ENCODE measurements at places on chromosomes 4 and X. TPM values are rescaled to one million over a fixed set of nuclear protein-coding genes. Genes with fewer than 3 reads are reported as not detected.
A peak's percentile ranks its signal among the peaks of the same experiment; 100 is the strongest.

Gene PRR32
- not detected for total RNA-seq

GRCh38 chrX:110951472-110952269 is 144.3 kb upstream of the PAK3 start:
- H3K4me3 ChIP-seq = no peak overlapping the region
- H3K4me1 ChIP-seq = no peaks in the 10 kb centered on the region
- DNase-seq = no peak
- H3K36me3 ChIP-seq = no peaks in the 10 kb centered on the region

DNA sequence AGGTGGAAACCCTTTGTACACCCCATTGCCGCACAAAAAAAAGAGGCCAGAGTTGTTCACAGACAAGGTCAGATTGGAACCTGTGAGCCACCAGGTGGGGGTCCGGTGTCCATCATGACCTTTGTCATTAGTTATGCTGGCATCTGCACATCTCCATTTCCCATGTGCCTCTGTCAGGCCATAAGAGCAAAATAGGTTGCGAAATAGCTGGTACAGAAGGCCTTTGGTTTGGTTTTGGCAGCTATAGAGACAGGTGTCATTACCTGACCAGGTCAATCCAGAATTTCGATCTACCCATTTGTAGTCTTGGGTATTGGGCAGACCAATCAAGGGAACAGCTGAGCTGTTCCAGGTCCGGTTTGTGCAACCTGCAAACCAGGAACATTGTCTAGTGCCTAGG is 6.6 kb downstream of the ERVMER34-1 start:
- peaks cover 16% of the 10 kb centered on the region for H3K27me3 ChIP-seq
- H3K36me3 ChIP-seq = no peaks in the 10 kb centered on the region
- H3K4me1 ChIP-seq = no peaks in the 10 kb centered on the region
- H3K27ac ChIP-seq = no peak overlapping the region
- DNase-seq = no peak
- no peak overlapping the region for H3K4me3 ChIP-seq

DNA sequence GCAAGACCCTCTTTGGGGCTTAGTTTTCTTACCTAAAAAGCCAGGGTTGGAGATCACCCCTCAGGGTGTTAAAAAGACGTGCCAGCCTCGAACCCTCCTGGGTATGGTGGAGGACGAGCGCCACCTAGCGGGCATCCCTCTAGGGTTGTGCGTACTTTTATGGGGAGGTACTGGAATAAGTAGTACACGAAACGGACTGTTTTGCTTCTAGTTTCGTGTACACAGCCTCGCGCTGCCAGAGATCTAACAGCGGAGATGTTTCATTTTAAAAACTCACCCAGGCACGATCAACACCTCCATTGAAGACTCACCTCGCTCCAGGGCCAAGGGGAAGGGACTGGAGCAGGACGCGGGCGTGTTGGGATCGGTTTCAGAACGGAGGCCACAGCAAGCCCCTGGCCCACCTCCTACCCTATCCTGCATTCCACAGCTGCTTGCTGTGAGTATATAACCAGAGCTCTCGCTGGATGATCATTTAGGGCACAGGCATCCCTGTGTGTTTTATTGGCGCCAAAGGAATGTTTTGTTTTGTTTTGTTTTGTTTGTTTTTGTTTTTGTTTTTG is 4.8 kb upstream of the NKX3-2 start:
- H3K27me3 ChIP-seq = peaks cover 74% of the 10 kb centered on the region
- H3K27ac ChIP-seq = no peak overlapping the region

DNA sequence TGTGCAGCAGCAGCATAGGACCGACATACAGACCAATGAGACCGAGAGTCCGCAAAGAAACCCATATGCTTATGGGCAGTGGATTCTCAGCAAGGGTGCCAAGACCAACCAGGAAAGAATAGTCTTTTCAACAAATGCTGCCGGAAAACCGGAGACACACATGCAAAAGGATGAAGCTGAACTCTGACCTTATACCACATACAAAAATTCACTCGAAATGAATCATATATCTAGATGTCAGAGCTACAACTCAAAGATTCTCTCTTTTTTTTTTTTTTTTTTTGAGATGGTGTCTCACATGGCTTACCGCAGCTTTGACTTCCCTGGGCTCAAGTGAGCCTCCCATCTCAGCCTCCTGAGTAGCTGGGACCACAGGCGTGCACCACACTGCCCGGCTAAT is 16.0 kb upstream of the MXD4 start:
- H3K4me1 ChIP-seq = peaks cover 26% of the 10 kb centered on the region
- no peaks in the 10 kb centered on the region for H3K36me3 ChIP-seq
- no peak overlapping the region for H3K4me3 ChIP-seq
- no peaks in the 10 kb centered on the region for H3K27me3 ChIP-seq

Gene DOCK11
- 110 TPM for total RNA-seq

DNA sequence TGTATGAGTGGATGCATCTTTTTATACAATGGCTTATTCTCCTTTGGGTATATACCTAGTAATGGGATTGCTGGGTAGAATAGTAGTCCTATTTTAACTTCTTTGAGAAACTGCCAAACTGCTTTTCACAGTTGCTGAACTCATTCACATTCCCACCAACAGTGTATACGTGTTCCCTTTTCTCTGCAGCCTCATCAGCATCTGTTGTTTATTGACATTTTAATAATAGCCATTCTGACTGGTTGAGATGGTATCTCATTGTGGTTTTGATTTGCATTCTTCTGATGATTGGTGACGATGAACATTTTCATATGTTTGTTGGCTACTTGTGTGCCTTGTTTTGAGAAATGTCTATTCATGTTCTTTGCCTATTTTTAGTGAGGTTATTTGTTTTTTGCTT is 687.0 kb upstream of the EPHA5 start:
- no peaks in the 10 kb centered on the region for H3K4me1 ChIP-seq
- DNase-seq = no peak

Gene SPANXA2
- total RNA-seq = not detected

Gene TMEM128
- 20.9 TPM for total RNA-seq

Gene UGT8
- total RNA-seq = 0.60 TPM

Gene JADE3
- total RNA-seq = 0.26 TPM

GRCh38 chr4:3487861-3488260 is 24.8 kb downstream of the DOK7 start:
- no peaks in the 10 kb centered on the region for H3K36me3 ChIP-seq
- H3K27me3 ChIP-seq = peaks cover 43% of the 10 kb centered on the region
- no peak overlapping the region for H3K27ac ChIP-seq

DNA sequence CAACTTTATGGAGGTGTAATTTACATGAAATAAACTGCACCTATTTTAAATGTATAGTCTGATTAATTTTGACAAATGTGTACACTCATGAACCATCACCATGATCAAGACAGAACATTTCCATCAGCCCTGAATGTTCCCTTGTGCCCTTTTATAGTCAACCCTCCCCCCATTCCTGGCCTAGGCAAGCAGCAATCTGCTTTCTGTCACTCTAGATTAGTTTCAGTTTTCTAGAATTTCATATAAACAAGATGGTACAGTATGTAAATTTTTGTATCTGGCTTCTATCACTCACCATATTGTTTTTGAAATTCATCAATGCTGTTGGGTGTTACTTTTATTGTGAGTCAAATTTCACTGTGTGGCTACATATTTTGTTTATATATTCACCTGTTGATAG is 234.2 kb upstream of the RPS6KA3 start:
- H3K27ac ChIP-seq = no peak overlapping the region
- peaks cover 11% of the 10 kb centered on the region for H3K4me1 ChIP-seq
- no peaks in the 10 kb centered on the region for H3K36me3 ChIP-seq
- H3K4me3 ChIP-seq = no peak overlapping the region

- no peak overlapping the region for H3K4me3 ChIP-seq
- H3K36me3 ChIP-seq = no peaks in the 10 kb centered on the region
- no peak for DNase-seq
- H3K4me1 ChIP-seq = no peaks in the 10 kb centered on the region
- H3K27ac ChIP-seq = no peak overlapping the region
These were observed 12.7 kb downstream of the DRP2 start for GRCh38 chrX:101232316-101232715.

GRCh38 chr4:3368841-3369760 is 72.7 kb upstream of the HGFAC start:
- H3K27me3 ChIP-seq = peaks cover 7% of the 10 kb centered on the region
- H3K4me3 ChIP-seq = peak overlapping the region; percentile 84
- H3K36me3 ChIP-seq = no peaks in the 10 kb centered on the region

Gene SLC10A6
- 0.25 TPM for total RNA-seq

DNA sequence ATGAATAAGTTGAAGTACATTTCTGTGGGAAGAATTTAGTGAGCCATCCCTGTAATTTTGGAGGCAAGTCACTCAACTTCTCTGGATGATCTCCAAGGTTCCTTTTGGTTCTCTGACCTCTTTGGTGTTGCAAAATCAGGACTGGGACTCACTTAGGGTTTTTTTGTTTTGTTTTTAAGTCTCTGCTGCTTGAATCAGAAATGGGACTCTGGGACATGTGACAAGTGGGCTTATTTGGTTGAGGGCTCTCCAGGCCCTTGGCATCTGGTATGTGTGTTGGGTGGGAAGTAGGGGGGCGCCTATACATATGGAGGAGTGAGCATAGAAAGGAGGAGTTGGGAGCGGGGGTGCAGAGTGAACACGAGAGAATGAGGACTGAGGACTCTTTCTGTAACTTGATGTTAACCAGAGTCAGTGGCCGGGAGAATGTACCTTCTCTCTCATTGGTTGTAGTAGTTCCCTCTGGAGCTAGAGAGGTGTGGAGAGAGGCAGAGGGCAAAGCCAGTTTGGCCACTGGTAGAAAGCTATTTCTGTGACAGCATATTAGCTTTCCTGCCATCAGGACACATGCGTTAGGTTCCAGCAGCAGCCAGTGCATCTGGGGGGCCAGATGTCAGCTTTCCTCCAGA is 1.9 kb downstream of the ARHGAP10 start:
- peaks cover 14% of the 10 kb centered on the region for H3K4me1 ChIP-seq
- no peaks in the 10 kb centered on the region for H3K36me3 ChIP-seq
- H3K27me3 ChIP-seq = peaks cover 11% of the 10 kb centered on the region
- H3K27ac ChIP-seq = no peak overlapping the region

- no peak overlapping the region for H3K27ac ChIP-seq
- no peaks in the 10 kb centered on the region for H3K4me1 ChIP-seq
- no peak for DNase-seq
These were observed 129.8 kb downstream of the MXRA5 start for GRCh38 chrX:3216581-3217180.

GRCh38 chr4:53529025-53529424 is 62.3 kb downstream of the LNX1 start:
- H3K4me1 ChIP-seq = no peaks in the 10 kb centered on the region
- peaks cover 6% of the 10 kb centered on the region for H3K27me3 ChIP-seq
- H3K4me3 ChIP-seq = no peak overlapping the region
- no peaks in the 10 kb centered on the region for H3K36me3 ChIP-seq
- no peak overlapping the region for H3K27ac ChIP-seq

DNA sequence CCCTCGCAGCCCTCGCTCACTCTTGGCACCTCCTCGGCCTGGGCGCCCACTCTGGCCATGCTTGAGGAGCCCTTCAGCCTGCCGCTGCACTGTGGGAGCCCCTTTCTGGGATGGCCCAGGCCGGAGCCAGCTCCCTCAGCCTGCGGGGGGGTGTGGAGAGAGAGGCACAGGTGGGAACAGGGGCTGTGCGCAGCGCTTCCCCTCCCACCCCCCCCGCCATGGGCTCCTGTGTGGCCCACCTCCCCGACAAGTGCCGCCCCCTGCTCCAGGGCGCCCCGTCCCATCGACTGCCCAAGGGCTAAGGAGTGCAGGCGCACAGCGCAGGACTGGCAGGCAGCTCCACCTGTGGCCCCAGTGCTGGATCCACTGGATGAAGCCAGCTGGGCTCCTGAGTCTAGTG is 220.2 kb downstream of the STPG2 start:
- no peak for DNase-seq
- no peaks in the 10 kb centered on the region for H3K27me3 ChIP-seq
- no peak overlapping the region for H3K27ac ChIP-seq
- H3K4me3 ChIP-seq = no peak overlapping the region
- no peaks in the 10 kb centered on the region for H3K36me3 ChIP-seq
- no peaks in the 10 kb centered on the region for H3K4me1 ChIP-seq

DNA sequence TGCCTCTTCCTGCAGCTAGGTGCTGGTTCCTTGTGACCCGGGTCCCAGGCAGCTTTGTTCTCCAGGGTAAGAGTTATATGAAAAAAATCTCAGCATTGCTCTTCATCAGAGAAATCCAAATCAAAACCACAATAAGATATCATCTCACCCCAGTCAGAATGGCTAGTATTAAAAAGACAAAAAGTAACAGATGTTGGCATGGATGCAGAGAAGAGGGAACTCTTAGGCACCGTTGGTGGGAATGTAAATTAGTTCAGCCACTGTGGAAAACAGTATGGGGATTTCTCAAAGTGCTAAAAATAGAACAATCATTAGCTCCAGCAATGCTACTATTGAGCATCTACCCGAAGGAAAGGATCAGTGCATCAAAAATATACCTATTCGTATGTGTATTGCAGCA is 61.5 kb downstream of the SORCS2 start:
- peaks cover 18% of the 10 kb centered on the region for H3K27me3 ChIP-seq
- H3K4me1 ChIP-seq = no peaks in the 10 kb centered on the region
- no peak overlapping the region for H3K4me3 ChIP-seq
- no peak overlapping the region for H3K27ac ChIP-seq
- no peak for DNase-seq
- no peaks in the 10 kb centered on the region for H3K36me3 ChIP-seq

Gene NAA11
- total RNA-seq = not detected

DNA sequence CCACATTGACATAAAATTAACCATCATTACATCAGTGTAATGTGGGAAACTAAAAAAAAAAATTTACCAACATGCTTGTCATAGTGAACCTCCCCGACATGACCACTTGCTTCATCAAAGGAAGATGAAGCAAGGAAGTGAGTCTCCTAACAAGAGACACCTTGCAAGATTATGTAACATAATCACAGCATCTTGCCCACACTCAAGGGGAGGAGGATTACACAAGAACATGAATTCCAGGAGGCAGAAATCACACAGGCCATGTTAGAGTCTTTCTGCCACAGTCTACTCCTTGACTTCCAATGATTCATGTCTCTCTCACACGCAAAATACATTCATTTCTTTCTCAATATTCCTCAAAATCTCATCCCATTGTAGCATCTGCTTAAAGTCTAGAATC is 93.3 kb downstream of the AKAP4 start:
- no peak overlapping the region for H3K27ac ChIP-seq
- peaks cover 2% of the 10 kb centered on the region for H3K36me3 ChIP-seq
- H3K4me3 ChIP-seq = no peak overlapping the region
- peaks cover 3% of the 10 kb centered on the region for H3K27me3 ChIP-seq

GRCh38 chrX:148024425-148025148 is 43.5 kb downstream of the FMR1NB start:
- no peaks in the 10 kb centered on the region for H3K27me3 ChIP-seq
- no peak overlapping the region for H3K4me3 ChIP-seq
- H3K36me3 ChIP-seq = no peaks in the 10 kb centered on the region
- H3K27ac ChIP-seq = no peak overlapping the region
- no peak for DNase-seq

DNA sequence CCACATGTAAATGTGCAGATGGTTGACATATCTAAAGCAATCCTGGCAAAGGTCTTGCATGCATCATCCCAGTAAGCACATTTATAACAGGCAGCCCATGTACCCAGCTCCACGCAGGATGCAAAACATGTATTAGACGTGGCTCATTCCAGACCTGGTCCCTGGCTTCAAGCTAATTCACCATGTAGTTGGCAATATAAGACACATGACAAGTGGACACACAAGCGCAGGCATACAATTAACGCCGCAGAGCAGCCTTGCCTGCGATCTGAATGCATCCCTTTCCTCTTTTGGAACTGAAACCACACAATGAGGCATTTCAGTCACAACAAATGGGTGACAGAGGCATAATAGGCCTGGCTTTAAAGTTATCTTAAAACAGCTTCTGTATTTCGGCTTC is 114.5 kb upstream of the TRIM2 start:
- H3K27ac ChIP-seq = no peak overlapping the region
- no peaks in the 10 kb centered on the region for H3K27me3 ChIP-seq
- peaks cover 22% of the 10 kb centered on the region for H3K4me1 ChIP-seq
- H3K4me3 ChIP-seq = no peak overlapping the region

Gene TEX11
- total RNA-seq = not detected

- H3K4me3 ChIP-seq = no peak overlapping the region
- no peaks in the 10 kb centered on the region for H3K4me1 ChIP-seq
- H3K36me3 ChIP-seq = no peaks in the 10 kb centered on the region
- H3K27ac ChIP-seq = no peak overlapping the region
- no peaks in the 10 kb centered on the region for H3K27me3 ChIP-seq
- DNase-seq = no peak
These were observed 73.1 kb downstream of the MAPK10 start for GRCh38 chr4:86286726-86287125.

Data from naive thymus-derived CD8-positive, alpha-beta T cell (primary cell).